ENCODE measurements at places on chromosomes 11 and 22.

DNA sequence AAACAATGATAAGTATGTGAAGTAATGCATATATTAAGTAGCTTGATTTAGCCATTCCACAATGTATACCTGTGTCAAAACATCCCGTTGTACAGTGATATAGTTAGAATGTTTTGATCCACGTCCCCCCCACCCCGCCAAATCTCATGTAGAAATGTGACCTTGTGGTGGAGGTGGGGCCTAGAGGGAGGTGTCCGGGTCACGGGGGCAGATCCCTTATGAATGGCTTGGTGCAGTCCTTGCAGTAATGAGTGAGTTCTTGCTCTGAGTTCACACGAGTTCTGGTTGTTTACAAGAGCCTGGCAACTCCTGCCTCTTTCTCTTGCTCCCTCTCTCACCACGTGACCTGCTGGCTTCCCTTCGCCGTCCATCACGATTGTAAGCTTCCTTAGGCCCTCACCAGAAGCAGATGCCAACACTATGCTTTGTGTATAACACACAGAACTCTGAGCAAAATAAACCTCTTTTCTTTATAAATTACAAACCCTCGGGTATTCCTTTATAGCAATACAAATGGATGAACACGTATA, 41.6 kb downstream of the FANCF start:
- DNase-seq: no peak

DNA sequence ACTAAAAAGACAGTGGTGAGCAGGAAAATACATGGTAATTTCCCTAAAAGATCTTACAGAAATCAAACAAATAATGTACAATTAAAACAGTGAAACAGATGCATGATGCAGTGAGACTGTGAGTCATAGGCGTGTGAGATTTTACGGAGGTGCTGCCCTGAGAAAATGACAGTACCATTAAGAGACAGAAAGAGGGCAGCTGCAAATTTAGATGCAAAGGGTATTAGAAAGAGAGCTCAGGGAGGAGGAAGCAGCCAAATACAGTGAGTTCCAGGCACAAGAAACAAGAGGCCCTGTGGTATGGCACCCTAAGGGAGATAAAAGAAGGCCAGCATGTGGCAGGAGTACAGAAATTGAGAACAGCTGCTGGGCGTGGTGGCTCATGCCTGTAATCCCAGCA, 88.5 kb upstream of the FIBIN start:
- DNase-seq: no peak

DNA sequence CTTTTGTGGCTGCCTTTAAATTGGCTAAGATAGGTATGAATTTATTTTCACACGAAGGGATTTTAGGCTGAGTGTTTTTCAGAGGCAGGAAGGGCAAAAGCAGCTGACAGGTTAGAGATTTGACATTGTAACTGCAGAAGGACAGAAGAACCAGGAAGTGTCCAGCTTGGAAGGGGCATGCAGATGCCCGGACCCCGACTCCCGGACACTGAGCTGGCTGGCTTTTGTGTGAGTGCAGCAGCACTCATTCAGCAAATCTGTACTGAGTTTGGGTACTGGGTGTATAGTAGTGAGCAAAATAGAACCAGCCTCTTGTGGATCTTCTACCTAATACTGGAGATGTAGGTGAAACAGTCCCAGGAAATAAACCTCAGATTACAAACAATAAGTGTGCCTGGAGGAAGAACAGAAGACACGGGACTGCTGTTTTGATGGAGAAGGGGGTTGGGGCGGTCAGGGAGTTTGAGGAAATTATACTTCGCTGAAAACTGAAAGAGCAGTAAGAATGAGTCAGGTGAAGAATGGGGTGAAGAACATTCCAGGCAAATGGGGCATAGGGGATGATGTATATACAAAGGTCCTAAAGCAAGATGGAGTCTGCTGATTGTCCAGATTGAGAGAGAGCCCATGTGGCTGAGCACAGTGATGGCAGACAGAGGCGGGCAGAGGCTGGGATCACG, 64.6 kb downstream of the PPFIBP2 start:
- DNase-seq: no peak

DNA sequence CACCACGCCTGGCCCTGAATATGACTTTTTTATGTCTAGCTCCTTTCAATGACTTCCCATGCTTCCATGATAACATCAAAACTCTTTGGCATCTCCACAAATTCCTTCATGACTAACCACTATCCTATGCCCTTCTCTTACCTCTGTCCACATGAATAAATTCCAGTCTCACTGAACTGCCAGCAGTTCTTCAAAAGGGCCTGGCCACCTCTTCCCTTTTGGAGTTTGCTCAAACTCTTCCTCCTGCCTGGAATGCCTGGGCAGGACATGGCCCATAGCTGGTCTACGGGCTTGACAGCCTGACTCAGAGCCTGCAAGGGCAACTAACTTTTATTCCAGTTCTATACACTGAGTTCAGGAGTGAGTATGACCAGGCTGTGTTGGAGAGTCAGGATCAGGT, 41.8 kb upstream of the ZBTB16 start:
- no peak for DNase-seq

DNA sequence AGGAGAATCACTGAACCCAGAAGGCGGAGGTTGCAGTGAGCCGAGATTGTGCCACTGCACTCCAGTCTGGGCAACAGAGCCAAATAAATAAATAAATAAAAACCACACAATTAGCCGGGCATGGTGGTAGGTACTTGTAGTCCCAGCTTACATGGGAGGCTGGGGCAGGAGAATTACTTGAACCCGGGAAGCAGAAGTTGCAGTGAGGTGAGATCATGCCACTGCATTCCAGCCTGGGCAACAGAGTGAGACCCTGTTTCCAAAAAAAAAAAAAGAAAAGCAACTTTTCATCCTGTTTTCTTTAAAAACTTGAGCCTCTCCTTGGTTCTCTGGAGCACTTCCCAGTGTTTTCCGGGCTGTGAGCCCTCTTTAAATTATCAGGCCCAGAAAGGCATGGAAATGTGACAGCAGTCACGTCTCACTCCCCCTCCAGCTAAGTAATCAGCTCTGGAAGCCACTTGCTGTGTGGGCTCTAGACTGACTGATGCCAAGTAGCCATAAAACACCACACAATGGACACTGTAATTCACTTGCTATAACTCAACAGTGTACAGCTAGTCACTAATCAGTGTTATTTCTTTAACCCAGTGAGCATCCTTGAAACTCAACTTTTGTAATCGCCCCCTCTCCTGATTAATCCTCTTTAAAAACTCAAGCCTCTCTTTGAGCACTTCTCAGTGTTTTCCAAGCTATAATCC, 13.0 kb upstream of the MCHR1 start:
- DNase-seq: no peak

GRCh38 chr11:83159902-83160865, 3.3 kb downstream of the PCF11 start:
- no peak for DNase-seq

DNA sequence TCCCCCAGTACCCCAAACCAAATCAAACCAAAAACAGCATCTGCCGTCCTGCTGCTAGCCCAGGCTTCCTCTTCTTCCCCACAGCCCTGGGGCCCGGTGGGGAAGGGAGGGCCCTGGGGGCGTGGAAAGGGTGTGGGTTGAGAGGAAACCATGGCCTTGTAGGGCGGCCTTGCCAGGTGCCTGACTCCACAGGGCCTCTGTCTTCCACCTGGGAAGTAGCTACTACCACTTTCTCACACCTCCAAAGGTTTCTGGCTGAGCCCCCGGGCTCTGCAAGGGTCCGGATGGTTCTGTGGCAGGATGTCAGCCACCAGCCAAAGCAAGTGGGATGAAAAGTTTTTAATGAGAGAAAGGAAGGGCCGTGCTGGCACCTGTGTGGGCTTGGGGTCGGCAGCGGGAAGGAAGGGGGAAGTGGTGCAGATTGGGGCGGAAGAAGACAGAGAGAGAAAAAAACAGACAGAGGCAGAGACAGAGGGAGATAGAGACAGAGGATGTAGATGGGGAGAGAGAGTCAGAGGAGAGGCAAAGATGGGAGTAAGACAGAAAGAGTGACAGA, 10.5 kb downstream of the TPST2 start:
- peak; percentile 72 for DNase-seq
